GM23248 (cell line): ENCODE measurements at places on chromosomes 16 and 17. TPM values are rescaled to one million over a fixed set of nuclear protein-coding genes. Genes with fewer than 3 reads are reported as not detected.
A peak's percentile ranks its signal among the peaks of the same experiment; 100 is the strongest.

SEPTIN1 gene
- total RNA-seq, result not detected in 2 replicates

GRCh38 chr16:85734311-85735017 lies 16.4 kb downstream of the C16orf74 start:
- no peak for DNase-seq

KIF18B gene
- total RNA-seq, result 1.4 and 2.1 TPM in 2 replicates

DNA sequence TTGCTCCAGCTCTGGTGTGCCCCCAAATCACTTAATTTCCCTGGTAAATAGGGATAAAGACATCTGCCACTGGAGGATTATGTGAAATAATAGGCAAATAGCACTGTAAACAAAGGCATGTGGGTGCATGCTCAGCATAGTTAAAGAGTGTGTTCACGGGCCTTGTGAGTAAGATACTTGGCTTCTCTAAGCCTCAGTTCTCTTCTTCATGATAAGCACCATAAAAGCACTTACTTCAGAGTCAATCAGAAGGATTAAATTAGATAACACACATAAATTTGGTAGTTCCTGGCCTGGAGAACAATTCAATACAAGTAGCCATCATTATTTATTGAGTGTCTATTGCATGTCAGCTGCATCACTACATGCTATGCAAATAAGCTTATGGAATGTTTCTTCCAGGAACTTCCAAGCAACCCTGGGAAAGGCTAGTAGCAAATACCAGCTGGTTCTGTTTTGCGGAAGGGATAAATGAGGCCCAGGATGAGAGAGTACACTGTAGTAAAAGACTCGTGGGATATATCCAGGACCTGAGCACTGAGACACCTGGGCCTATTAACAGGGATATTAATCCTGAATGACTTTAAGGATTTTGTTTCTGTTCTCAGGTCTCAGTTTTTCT lies 14.5 kb downstream of the CCL11 start:
- DNase-seq, result peak; percentile 86

- DNase-seq, result peak; percentile 36
These were observed 112.7 kb downstream of the NPIPB5 start for GRCh38 chr16:22623351-22623781.

DNA sequence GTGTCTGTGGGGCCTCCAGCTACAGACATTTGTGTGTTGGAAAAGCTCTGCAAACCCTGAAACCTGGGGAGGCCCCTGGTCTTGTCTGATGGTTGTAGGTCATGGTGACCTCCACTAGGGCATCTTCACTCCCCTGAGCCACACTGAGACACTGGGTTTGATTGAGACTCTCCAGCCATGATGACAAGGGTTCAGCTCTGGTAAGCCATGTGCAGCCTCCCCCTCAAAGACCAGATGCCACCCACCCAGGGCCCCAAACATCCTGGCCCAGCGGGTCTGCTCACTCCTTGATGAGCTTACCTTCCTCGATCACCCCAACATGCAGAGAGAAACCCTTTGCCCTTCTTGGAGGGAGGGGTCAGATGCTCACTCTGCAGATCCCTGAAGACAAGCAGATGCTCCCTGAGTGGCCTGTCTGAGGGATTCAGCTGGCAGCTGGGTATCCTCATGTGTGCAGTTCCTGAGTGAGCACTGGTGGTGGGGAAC lies 101.6 kb downstream of the METRNL start:
- peak; percentile 24 for DNase-seq

GRCh38 chr17:74268558-74268957 lies 5.5 kb upstream of the DNAI2 start:
- DNase-seq, result no peak

- DNase-seq, result no peak
These were observed 44.4 kb downstream of the DNAH9 start for GRCh38 chr17:11642655-11643054.
